ENCODE measurements at places on chromosomes 1 and 21.

- DNase-seq: no peak
These were observed 22.3 kb upstream of the C1orf105 start for GRCh38 chr1:172398193-172398592.

DNA sequence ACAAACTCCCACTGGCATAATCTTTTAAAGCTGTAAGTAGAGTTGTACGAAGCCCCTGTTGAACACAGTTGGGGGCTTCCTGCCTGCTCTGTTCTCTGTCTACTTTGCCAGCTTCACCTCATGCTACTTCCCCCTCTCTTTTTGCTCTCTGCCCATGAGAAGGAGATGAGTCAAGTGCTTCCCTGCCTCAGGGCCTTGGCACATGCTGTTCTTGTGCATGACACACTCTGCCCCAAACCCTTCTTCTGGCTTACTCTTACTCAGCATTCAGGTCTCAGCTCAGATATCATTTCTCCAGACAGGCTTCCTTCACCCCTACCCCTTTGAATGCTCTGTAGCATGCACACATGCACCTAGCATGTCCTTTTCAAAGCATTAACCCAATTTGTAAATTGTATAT is 208.8 kb downstream of the FOXD2 start:
- no peak for DNase-seq

- DNase-seq: no peak
These were observed 17.7 kb upstream of the STX12 start for GRCh38 chr1:27755286-27755685.

GRCh38 chr1:20063861-20064292 is 6.1 kb upstream of the PLA2G5 start:
- no peak for DNase-seq

GRCh38 chr1:34331020-34331926 is 154.6 kb downstream of the C1orf94 start:
- no peak for DNase-seq

DNA sequence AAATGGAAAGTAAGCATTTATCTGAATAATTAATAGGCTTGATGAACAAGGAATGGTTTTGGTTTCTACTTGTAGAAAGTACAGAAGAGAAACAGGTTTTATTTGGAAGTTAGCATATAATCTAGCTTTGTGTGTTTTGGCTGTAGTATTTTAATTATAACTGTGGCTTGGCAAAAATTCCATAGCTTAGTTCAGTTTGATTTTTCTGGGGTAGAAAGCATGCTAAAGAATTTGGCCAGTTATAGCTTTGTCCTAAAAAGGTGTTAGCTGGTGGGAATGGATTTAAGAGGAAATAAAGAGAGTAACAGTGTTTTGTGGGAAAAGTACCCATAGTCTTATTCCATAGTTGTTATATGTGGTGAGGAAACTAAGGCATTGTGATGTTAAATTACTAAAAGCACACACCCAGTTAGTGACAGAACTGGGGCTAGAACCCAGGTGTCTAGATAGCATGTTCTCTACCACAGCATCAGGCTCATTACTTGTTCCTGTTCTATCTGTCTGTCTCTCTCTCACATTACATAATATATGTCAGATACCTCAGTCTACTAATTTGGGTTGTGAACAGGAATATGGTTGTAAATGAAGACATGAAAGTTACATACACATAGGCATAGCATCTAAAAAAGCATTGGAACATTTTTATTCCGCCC is 55.0 kb downstream of the MPZL1 start:
- DNase-seq: no peak

DNA sequence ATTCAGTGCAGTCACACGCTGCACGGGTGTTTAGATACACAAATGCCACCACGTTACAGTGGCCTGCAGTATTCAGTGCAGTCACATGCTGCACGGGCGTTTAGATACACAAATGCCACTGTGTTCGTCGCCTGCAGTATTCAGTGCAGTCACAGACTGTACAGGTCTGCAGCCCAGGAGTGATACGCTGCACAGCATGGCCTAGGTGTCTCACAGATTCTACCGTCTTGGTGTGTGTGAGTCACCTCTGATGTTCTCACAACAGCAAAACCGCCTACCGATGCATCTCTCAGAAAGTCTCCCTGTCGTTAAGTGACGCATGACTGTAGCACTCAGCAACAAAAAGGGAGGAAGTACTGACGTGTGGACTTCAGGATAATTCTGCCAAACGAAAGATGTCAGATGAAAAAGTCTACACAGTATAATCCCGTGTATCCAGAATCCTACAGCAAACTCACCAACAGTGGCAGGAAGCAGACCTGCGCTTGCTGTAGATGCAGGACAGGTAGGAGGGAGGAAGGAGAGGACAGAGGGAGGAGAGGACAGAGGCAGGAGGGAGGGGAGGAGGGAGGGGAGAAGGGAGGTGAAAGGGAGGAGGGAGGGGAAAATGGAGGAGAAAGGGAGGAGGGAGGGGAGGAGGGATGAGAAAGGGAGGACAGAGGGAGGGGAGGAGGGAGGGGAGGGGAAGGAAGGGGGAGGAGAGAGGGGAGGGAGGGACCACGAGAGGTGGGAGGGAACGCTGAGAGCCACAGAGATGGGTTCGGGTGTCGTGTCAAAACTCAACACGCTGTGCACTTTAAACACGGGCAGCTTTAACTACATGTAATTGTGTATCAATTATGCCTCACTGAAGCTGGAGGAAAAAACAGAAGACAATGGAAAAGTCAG is 36.3 kb upstream of the PCBP3 start:
- peak; percentile 44 for DNase-seq

Measured in activated T-helper 1 cell treated with anti-CD3 and anti-CD28 coated beads, Interleukin-2, amount 50 U/mL, for 16 hours (primary cell).